ENCODE measurements at places on chromosomes 1 and 21. TPM values are rescaled to one million over a fixed set of nuclear protein-coding genes. Genes with fewer than 3 reads are reported as not detected.

- H3K4me3 ChIP-seq, result no peak overlapping the region
- no peaks in the 10 kb centered on the region for H3K36me3 ChIP-seq
- H3K27me3 ChIP-seq, result no peaks in the 10 kb centered on the region
- no peak overlapping the region for H3K27ac ChIP-seq
These were observed 449.9 kb downstream of the NUF2 start for GRCh38 chr1:163771637-163772036.

The GPATCH4 gene
- 13.2 TPM for total RNA-seq

The TCHH gene
- 0.49 TPM for total RNA-seq

DNA sequence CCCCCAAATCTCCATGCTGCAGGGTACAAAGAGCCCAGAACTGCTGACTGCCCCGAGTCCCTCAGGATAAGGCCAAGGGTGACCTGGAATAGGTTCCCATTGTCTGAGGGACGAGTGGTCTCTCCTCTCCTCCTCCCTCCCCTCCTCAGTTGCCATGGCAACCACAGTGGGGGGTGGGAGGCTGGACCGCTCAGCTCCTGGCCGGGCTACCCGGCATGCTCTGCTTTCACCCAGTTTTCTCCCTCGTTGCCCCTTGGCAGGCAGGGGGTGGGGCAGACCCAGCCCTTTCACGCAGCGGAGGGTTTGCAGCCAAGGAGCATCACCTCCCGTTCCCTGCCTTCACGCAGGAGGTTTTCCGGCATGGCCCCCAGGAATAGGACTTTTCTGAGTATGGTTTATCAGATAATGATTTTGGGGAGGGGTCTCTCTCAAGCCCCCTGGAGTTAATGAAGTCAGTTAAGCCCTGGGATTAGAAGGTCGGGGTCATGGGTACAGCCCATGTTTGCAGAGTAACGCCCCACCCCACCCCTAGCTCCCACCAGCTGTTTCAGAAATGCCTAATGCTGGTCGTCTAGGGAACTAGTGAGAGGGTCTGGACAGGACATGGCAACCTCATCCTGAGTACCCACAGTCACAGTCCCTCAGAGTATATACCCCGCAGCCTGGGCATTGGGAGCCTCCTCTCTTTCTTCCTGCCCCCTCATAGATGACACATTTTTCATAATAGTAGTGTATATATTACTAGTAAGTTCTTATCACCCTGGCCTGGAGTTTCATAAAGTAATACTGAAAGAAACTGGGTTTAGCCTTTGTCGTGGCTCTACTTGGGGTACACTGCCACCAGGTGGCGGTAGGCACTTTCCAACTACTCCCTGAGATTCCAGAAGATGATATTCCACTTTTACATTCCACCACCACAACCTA is 20.7 kb downstream of the C1QB start:
- no peak overlapping the region for H3K27ac ChIP-seq

The CFAP126 gene
- not detected for total RNA-seq
